IMR-90 (cell line): ENCODE measurements at places on chromosomes 16 and 17. TPM values are rescaled to one million over a fixed set of nuclear protein-coding genes. Genes with fewer than 3 reads are reported as not detected.

Gene EVPLL
- total RNA-seq, result not detected in 2 replicates

Gene CNTNAP1
- total RNA-seq, result 10.6 and 12.2 TPM in 2 replicates

Gene ZG16B
- total RNA-seq, result 0.28 and 0.54 TPM in 2 replicates

Gene TBC1D28
- total RNA-seq, result not detected in 2 replicates

Gene HBZ
- total RNA-seq, result not detected in 2 replicates

Gene RBFOX1
- total RNA-seq, result not detected in 2 replicates

Gene TLCD3B
- not detected in 2 replicates for total RNA-seq

Gene ABR
- total RNA-seq, result 24.7 and 28.3 TPM in 2 replicates

Gene TERB1
- total RNA-seq, result under 0.01 TPM in 1 of 2 replicates, not detected in the other

Gene OR1F1
- not detected in 2 replicates for total RNA-seq

DNA sequence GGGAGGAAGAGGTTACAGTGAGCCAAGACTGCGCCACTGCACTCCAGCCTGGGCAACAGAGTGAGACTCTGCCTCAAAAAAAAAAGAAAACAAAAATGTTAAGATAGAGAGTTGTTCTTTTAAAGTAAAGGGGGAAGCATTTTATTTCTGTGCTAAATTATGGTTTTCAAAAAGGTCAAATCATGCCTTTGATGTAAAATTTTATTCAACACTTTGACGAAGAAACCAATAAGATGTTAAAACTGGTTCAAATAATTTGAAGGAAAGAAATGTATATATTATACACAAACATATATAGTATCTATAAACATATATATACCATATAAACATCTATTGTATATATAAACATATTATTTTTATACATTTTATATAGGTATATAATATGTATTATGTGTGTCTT is 43.4 kb upstream of the RPH3AL start:
- no peak overlapping the region for H3K4me3 ChIP-seq
- H3K27ac ChIP-seq, result no peak overlapping the region
- DNase-seq, result no peak
- peaks cover 12% of the 10 kb centered on the region for H3K27me3 ChIP-seq

GRCh38 chr17:172401-172800 is 9.0 kb downstream of the DOC2B start:
- no peaks in the 10 kb centered on the region for H3K36me3 ChIP-seq
- DNase-seq, result no peak
- peaks cover 23% of the 10 kb centered on the region; the same call in 1 of the 2 replicates for H3K27me3 ChIP-seq
- H3K4me1 ChIP-seq, result no peaks in the 10 kb centered on the region

GRCh38 chr17:67283731-67284516 is 38.9 kb upstream of the HELZ start:
- H3K27ac ChIP-seq, result no peak overlapping the region
- H3K4me1 ChIP-seq, result no peaks in the 10 kb centered on the region
- H3K4me3 ChIP-seq, result no peak overlapping the region
- H3K36me3 ChIP-seq, result no peaks in the 10 kb centered on the region
- DNase-seq, result no peak

GRCh38 chr16:54033747-54034146 is 252.8 kb downstream of the IRX3 start:
- no peaks in the 10 kb centered on the region for H3K27me3 ChIP-seq
- H3K4me3 ChIP-seq, result no peak overlapping the region
- H3K4me1 ChIP-seq, result no peaks in the 10 kb centered on the region
- H3K36me3 ChIP-seq, result no peaks in the 10 kb centered on the region

- no peak for DNase-seq
- H3K27ac ChIP-seq, result no peak overlapping the region
- no peaks in the 10 kb centered on the region for H3K36me3 ChIP-seq
- H3K4me3 ChIP-seq, result no peak overlapping the region
- no peaks in the 10 kb centered on the region for H3K27me3 ChIP-seq
These were observed 10.7 kb downstream of the HPR start for GRCh38 chr16:72073560-72074230.

- no peak overlapping the region for H3K4me3 ChIP-seq
- H3K27ac ChIP-seq, result peak overlapping the region; percentile 73; the same call in 1 of the 2 replicates
- H3K36me3 ChIP-seq, result peaks cover 4% of the 10 kb centered on the region; the same call in 1 of the 2 replicates
- no peak for DNase-seq
- peaks cover 32% of the 10 kb centered on the region for H3K4me1 ChIP-seq
- H3K27me3 ChIP-seq, result no peaks in the 10 kb centered on the region
These were observed 88.5 kb upstream of the TOB1 start for GRCh38 chr17:50954641-50955121.

GRCh38 chr17:60652454-60653247 is 25.0 kb upstream of the BCAS3 start:
- H3K27me3 ChIP-seq, result no peaks in the 10 kb centered on the region
- no peak overlapping the region for H3K4me3 ChIP-seq
- H3K36me3 ChIP-seq, result peaks cover 18% of the 10 kb centered on the region
- H3K27ac ChIP-seq, result no peak overlapping the region
- no peaks in the 10 kb centered on the region for H3K4me1 ChIP-seq

DNA sequence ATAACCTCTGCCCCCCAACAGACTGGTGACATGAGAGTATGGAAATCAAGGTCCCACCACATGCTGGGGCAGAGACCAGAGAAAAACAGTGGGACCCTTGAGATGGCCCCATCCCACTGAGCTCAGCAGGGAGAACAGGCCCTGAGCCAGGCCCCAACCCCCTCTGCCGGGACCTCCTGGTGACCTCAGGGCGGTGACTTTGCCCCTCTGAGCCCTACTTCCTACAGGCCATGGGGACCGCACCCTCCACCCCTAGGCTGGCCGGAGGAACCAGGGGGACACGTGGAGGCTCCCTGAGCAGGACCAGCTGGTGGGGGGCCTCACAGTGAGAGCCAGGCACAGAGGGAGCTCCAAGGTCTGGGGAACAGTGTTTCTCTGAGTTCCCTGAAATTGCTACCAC is 13.8 kb upstream of the SRRM2 start:
- DNase-seq, result no peak
- H3K4me1 ChIP-seq, result no peaks in the 10 kb centered on the region
- no peak overlapping the region for H3K27ac ChIP-seq
- no peak overlapping the region for H3K4me3 ChIP-seq
- H3K27me3 ChIP-seq, result no peaks in the 10 kb centered on the region; the same call in 1 of the 2 replicates

GRCh38 chr17:1324201-1324771 is 44.8 kb downstream of the TRARG1 start:
- no peak overlapping the region for H3K4me3 ChIP-seq
- no peak for DNase-seq
- peaks cover 6% of the 10 kb centered on the region; the same call in 1 of the 2 replicates for H3K27me3 ChIP-seq
- H3K36me3 ChIP-seq, result no peaks in the 10 kb centered on the region
- H3K27ac ChIP-seq, result no peak overlapping the region

- H3K36me3 ChIP-seq, result no peaks in the 10 kb centered on the region
- DNase-seq, result no peak
- H3K4me3 ChIP-seq, result no peak overlapping the region
These were observed 19.3 kb upstream of the GPRC5C start for GRCh38 chr17:74412581-74412980.

DNA sequence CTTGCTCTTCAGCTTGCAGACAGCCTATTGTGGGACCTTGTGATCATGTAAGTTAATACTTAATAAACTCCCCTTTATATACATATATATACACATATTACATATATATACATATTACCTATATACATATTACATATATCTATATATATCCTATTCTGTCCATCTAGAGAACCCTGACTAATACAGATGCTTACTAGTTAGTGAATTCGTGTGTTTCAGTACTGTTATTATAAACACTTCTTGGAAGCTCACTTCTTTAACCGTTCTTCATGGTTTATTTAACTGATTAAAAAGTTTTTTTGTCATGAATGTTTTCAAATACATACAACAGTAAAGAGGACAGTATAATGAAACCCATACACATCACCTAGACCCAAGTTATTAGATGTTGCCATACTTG is 12.6 kb downstream of the ORC6 start:
- no peak for DNase-seq
- H3K36me3 ChIP-seq, result peaks cover 1% of the 10 kb centered on the region; the same call in 1 of the 2 replicates

DNA sequence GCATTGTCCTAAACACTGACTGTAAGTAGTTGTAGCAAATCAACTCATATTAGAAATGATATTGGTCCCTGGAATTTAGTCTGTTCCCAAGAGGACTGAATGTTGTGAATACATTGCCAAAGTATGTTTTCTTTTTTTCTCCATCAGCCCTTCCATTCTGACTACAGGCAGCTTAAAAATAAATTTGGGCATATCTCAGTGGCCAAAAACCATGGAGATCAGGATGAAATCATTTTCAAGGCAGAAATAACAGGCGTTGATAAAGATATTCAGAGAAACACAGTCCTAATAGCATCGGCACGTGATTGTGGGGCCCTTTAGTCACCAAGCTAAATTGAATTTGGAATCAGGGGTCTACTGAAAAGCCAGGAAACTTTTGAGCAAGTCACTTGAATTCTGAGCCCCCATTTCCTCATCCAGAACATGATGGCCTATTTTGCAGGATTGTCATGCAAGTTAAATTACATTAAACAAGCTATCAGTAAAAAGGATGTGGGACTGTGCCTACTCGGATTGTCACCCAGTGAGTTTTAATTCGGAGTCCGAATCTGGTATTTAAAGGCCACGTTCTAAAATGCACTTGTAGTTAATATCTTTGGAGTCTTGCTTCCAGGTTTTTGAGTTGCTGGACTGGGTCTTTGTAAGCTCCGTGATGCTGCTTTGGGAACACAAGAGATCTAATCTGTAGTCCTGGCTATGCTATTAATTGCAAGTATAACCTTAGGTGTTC is 17.1 kb downstream of the HLF start:
- no peak overlapping the region for H3K4me3 ChIP-seq
- no peak for DNase-seq
- no peaks in the 10 kb centered on the region; the same call in none of the 2 replicates for H3K27me3 ChIP-seq
- no peaks in the 10 kb centered on the region for H3K36me3 ChIP-seq
- no peak overlapping the region for H3K27ac ChIP-seq
- peaks cover 5% of the 10 kb centered on the region; the same call in 1 of the 2 replicates for H3K4me1 ChIP-seq

DNA sequence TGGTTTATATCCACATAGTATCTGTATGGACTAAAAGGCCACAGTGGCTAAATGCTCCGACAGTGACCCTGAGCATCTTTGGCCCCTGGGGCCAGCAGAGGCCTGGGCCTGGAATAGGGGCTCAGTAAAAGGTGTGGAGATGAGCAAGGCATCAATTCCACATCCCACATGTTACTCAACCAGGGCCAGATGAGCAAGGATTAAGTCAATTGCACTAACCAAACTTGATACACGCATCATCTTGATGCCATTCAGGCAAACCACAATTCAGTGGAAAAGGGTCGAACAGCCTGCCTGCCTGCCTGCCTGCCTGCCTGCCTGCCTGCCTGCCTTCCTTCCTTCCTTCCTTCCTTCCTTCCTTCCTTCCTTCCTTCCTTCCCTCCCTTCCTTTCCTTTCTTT is 53.5 kb upstream of the DNAJA2 start:
- no peak for DNase-seq
- H3K4me3 ChIP-seq, result no peak overlapping the region
- no peaks in the 10 kb centered on the region for H3K4me1 ChIP-seq

DNA sequence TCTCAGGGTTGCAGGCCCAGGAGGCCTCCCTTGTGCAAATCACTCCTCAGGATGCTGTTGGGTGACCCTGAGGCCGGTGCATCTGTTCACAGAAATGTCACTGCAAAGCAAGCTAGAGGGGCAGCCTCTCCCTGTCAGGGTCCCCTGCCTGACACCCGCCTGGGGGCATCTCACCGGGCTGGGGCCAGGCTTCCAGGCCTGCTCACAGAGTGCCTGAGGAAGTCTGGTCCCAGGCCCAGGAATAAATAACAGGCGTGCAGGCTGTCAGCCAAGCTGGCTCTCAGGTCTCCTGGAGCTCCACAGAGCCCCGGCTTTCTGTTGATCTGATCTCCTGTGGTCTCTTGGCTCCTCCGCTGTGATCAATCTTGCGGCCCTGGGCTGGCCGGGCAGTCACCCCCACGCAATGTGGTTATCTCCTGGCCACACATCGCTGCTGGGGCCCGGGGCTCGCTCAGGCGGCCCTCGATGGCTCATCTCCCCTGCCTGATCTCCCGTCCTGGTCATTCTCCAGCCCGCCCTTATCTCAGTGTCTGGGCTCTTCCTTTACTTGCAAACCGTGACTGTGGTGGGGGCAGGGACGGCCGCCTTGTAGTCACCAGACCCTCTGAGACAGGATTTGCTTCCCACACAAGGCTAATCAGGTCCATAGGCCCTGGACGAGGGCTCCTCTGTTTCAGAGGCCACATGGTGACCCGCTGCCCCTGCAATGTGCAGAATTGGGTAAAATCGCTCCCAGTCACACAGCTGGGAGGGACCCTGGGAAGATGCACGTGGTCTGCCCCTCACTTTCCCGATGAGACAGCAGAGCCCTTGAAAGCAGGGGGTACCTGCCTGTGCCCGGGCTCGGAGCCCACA is 231.2 kb upstream of the GSE1 start:
- peak overlapping the region; percentile 16; the same call in 1 of the 2 replicates for H3K27ac ChIP-seq
- H3K27me3 ChIP-seq, result no peaks in the 10 kb centered on the region
- peak; percentile 53 for DNase-seq

- no peak for DNase-seq
- H3K36me3 ChIP-seq, result no peaks in the 10 kb centered on the region; the same call in 1 of the 2 replicates
- H3K27ac ChIP-seq, result no peak overlapping the region
- H3K4me1 ChIP-seq, result peaks cover 4% of the 10 kb centered on the region
- no peak overlapping the region for H3K4me3 ChIP-seq
- no peaks in the 10 kb centered on the region for H3K27me3 ChIP-seq
These were observed 7.2 kb downstream of the SOCS7 start for GRCh38 chr17:38358586-38359513.

DNA sequence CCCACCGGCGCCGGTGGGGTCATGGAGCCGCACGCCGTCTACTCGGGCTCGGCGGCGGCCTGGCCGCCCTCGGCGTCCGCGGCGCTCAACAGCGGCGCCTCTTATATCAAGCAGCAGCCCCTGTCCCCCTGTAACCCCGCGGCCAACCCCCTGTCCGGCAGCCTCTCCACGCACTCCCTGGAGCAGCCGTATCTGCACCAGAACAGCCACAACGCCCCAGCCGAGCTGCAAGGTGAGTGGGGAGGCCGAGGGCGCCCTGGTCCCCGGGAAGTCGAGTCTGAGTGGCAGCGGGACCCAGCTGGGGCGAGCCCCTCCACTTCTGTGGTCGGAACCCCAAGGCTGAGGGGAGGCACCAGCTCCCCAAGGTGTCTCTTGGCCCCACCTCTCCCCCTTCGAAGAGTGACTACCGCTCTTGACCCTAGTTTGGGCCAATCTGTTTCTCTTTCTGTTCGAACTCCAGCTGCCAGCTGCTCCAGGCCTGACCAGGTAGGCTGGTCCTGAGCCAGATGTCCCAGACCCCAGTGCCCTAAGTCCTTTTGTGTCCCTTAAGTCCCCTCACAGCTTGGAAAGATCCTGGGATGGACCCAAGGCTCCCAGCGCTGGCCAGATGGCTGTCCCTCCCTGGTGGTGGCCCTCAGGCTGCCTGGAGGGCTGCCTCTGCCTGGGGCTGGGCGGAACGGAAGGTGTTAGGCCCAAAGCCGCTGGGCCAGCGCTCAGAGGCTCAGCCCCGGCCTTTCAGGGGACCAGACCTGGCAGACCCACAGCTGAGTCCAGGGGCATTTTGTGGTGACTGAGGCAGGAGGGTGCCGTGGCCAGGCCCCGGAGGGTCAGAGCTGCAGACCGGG is 1.2 kb downstream of the FOXF1 start:
- H3K27me3 ChIP-seq, result no peaks in the 10 kb centered on the region
- H3K4me1 ChIP-seq, result no peaks in the 10 kb centered on the region
- peak overlapping the region; percentile 99 for H3K4me3 ChIP-seq
- H3K36me3 ChIP-seq, result peaks cover 64% of the 10 kb centered on the region
- DNase-seq, result peak; percentile 31
- H3K27ac ChIP-seq, result peak overlapping the region; percentile 100

- no peak for DNase-seq
- H3K27me3 ChIP-seq, result no peaks in the 10 kb centered on the region
- H3K4me3 ChIP-seq, result no peak overlapping the region
- peak overlapping the region; percentile 94 for H3K27ac ChIP-seq
- peaks cover 44% of the 10 kb centered on the region for H3K36me3 ChIP-seq
These were observed 5.4 kb downstream of the VASN start for GRCh38 chr16:4376893-4377572.
